ENCODE measurements at places on chromosomes 2 and 18. TPM values are rescaled to one million over a fixed set of nuclear protein-coding genes. Genes with fewer than 3 reads are reported as not detected.

- H3K4me3 ChIP-seq, result no peak overlapping the region
- peaks cover 8% of the 10 kb centered on the region for H3K4me1 ChIP-seq
Measured at GRCh38 chr18:59681521-59682004, 15.7 kb downstream of the CCBE1 start.

DNA sequence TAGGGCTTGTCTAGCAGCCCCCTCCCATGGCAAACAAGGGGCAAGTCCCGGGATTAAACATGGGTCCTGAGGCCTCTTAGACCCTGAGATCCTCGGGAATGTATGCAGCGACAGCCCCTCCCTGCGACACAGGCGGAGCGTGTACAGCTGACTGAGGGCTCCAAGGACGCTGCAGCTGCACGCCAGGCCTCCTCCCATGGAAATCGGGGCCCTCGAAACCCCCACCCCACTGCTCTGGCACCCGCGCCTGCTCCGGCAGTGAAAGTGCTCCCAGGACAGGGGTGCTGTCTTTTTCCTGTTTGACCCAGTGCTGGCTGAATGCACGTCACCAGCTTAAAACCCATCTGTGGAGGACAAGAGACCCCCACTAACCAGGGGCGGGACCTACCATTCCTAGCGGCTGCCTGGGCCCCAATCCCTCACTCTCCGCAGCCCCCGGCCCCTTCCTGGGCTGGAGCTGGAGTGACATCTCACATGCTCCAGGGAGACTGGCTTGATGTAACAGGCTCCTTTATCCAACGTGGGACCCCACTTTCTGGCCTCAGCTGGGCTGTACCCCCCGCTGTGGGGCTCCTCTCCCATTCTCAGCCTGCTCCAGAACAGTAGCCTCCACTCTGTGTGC lies 247.7 kb downstream of the TWIST2 start:
- H3K27ac ChIP-seq, result no peak overlapping the region
- no peaks in the 10 kb centered on the region for H3K27me3 ChIP-seq
- peaks cover 75% of the 10 kb centered on the region for H3K36me3 ChIP-seq
- H3K4me3 ChIP-seq, result no peak overlapping the region

SCN2A gene
- total RNA-seq, result 0.24 TPM

GRCh38 chr18:48228841-48229240 lies 180.3 kb downstream of the ZBTB7C start:
- no peaks in the 10 kb centered on the region for H3K4me1 ChIP-seq
- H3K4me3 ChIP-seq, result no peak overlapping the region
- no peak overlapping the region for H3K27ac ChIP-seq
- no peak for DNase-seq
- H3K27me3 ChIP-seq, result no peaks in the 10 kb centered on the region

UBE2E3 gene
- total RNA-seq, result 55.4 TPM
